Kidney glomerular epithelial cell (primary cell): ENCODE measurements at places on chromosomes 6 and 20.

DNA sequence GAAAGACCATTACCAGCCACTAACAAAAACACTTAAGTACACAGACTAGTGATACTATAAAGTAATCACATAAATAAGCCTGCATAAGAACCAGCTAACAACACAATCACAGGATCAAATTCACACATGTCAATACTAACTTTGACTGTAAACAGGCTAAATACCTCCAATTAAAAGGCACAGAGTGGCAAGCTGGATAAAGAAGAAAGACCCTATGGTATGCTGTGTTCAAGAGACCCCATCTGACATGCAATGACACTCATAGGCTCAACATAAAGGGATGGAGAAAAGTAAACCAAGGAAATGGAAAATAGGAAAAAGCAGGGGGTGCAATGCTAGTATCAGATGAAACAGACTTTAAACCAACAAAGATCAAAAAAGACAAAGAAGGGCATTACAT, 631.8 kb upstream of the NOX3 start:
- no peak for DNase-seq

GRCh38 chr6:112983713-112984261, 636.7 kb downstream of the RFPL4B start:
- DNase-seq = no peak

- no peak for DNase-seq
Observed at GRCh38 chr20:63648190-63648589, 5.0 kb downstream of the STMN3 start.

- peak; percentile 5 for DNase-seq
Observed at GRCh38 chr20:52410182-52410647, 218.6 kb upstream of the ZFP64 start.

GRCh38 chr6:124798942-124799496, 163.2 kb upstream of the RNF217 start:
- DNase-seq = no peak

DNA sequence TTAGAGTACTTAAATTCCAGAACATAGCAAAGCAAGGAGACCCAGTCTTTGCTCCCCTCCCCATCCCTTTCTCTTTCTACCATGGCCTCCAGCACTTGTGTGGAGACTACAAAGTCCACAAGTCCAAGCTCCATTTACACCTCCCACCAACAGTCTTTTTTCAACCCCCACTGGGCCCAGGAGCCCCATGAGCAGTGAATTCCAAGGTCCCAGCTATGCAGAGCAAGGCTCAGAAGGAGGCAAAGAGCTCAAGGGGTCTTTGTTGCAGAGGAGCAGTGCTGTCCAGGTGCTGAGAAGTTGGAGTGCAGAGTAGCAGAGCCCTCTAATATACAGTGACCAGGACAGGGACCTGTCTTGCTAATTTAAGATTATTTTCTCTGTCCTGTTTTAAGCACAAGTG, 9.0 kb downstream of the PAK5 start:
- DNase-seq = no peak

- no peak for DNase-seq
Observed at GRCh38 chr6:35397806-35398418, 54.2 kb upstream of the FANCE start.

GRCh38 chr20:25054995-25055629, 2.8 kb downstream of the ACSS1 start:
- DNase-seq = no peak

DNA sequence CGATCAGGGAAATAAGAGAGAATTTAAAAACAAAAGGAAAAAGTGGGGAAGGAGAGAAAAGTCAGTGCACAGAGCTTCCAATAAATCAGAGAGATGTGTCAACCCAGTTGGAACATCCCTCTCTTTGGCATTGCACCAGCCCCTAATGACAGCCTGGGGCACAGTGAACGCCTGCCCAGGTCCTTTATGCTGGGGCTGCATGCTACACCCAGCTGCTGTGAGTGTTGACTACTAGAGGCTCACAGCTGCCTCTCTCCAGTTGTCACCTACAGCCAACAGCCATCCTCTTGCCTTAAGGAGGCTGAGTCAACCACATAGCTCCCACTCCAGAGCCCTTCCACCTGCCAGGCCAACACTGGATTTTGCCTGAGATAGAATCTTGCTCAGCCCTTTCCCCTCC, 19.0 kb downstream of the OR2H2 start:
- DNase-seq = no peak

- no peak for DNase-seq
Observed at GRCh38 chr6:90126181-90126580, 170.5 kb downstream of the BACH2 start.

GRCh38 chr6:73823046-73823735, 127.2 kb downstream of the CD109 start:
- DNase-seq = no peak

GRCh38 chr6:43308101-43308989, at the start of gene CRIP3:
TSS of gene CRIP3 (minus strand) at chr6:43308826. CDS start at chr6:43308792, 34 bp downstream.
- no peak for DNase-seq

DNA sequence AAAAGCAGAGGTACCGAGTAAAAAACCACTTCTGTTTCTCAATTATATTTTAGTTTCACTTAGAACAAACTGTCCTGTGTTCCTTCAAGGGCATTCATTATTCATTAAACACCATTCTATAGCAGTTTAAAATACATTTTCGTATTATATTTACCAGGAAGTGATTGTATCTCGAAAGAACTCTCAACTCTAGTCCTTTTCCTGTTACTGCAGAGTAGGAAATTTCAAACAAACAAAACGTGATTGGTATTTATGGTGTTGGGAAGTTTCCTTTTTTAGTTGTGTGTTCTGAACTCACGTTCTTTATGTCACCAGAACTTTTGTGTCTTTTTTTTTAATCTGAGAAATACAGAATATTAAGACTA, 139.5 kb upstream of the BTBD3 start:
- DNase-seq = no peak

DNA sequence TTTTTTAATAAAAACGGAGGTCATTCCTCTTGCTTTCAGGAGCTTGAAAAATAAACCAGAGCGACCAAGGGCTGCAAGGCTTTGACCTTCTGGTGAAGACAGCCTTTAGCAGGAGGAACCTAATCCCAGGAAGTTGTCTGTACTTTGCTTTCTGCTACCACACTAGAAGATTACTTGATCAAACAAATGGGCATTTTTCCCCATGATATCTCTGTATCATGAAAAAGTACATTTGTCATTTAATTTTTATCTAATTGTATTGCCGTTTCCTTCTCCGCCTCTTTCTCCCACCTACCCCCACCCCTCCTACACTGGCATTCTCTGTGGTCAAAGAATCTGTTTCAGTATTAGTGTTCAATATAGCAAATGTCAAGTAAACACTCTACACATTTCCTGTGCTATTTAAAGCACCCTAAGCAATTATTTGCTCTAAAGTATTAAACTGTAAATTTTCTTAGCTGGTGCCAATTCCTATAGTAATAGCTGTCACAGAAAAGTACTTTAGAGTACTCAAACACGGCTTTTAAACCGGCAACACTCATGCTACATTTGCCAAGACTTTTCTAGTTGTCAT, 29.7 kb downstream of the ATXN1 start:
- DNase-seq = no peak

GRCh38 chr6:55704421-55704820, 125.4 kb upstream of the HMGCLL1 start:
- peak; percentile 5 for DNase-seq

- DNase-seq = no peak
Observed at GRCh38 chr6:144580771-144581170, 295.6 kb downstream of the UTRN start.

- DNase-seq = peak; percentile 11
Observed at GRCh38 chr6:89022798-89023197, 57.8 kb upstream of the PNRC1 start.

DNA sequence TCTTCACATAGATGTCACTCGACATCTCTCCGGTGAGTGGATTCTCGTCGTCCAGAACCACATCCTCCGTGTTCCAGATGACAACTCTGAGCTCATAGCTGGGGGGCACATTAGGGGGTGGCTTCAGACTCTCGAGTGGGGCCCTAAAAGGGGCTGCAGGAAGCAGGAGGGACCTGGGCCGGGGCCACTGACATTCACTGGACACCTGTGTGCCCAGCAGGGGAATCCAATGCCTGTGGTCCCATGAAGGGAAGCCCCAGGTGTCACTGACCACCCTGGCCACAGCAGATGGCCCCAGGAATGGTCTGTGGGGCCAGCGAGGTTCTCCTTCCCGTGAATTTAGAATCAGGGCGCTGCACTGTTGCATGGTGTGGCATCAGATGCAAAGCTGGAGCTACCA, 18.7 kb downstream of the ERGIC3 start:
- DNase-seq = no peak

- DNase-seq = no peak
Observed at GRCh38 chr6:99811636-99812035, 182.4 kb downstream of the MCHR2 start.

- no peak for DNase-seq
Observed at GRCh38 chr6:139565591-139565990, 191.1 kb upstream of the CITED2 start.
